ENCODE measurements at places on chromosomes 7 and 10.

DNA sequence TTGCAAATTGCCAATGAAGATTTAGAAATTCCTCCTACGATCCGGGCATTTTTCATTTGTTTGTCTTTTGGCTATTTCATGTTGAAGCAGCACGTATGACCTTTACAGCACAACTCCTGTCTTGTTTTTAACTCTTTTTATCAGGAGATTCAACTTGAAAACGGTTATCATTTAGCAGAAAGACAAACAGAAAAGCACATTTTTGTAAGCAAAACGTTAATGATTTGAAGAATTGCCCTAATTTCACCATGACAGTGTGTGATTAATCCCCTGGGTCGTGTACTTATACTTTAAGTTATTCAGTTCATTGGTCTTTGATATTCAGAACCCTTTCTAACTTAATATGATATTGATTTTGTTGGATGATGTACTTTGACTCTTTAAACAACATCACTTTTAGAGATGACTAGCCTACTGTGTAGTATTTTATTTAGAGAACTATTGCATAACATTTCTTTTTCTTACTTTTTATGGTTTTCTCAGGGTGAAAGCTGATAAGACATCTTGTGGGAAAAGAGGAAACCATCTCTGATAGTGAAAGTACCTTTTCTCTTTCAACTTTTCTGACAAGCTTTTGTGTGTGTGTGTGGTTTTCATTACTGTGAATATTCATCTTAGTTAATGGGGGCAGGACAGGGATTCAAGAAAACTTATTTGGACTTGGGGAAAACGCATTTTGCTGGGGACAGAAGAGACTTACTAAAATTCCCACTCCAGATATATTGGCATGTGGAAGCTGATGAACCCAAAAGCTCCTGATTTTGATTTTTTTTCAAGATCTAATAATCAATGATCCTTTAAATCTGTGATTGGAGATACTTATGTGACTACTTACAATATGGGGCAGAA lies 8.1 kb downstream of the HHEX start:
- DNase-seq = no peak
- peaks cover 18% of the 10 kb centered on the region for H3K4me1 ChIP-seq
- no peak overlapping the region for H3K27ac ChIP-seq
- peaks cover 3% of the 10 kb centered on the region for H3K36me3 ChIP-seq
- H3K27me3 ChIP-seq = peaks cover 82% of the 10 kb centered on the region
- H3K4me3 ChIP-seq = peak overlapping the region; percentile 3

- no peak overlapping the region for H3K4me3 ChIP-seq
- no peaks in the 10 kb centered on the region for H3K4me1 ChIP-seq
- no peaks in the 10 kb centered on the region for H3K27me3 ChIP-seq
These were observed 220.2 kb downstream of the KCNMA1 start for GRCh38 chr10:77417359-77417758.

GRCh38 chr7:46720761-46721160 lies 799.7 kb upstream of the IGFBP3 start:
- H3K4me1 ChIP-seq = no peaks in the 10 kb centered on the region
- DNase-seq = no peak
- H3K27ac ChIP-seq = no peak overlapping the region
- no peak overlapping the region for H3K4me3 ChIP-seq
- no peaks in the 10 kb centered on the region for H3K27me3 ChIP-seq
- no peaks in the 10 kb centered on the region for H3K36me3 ChIP-seq

DNA sequence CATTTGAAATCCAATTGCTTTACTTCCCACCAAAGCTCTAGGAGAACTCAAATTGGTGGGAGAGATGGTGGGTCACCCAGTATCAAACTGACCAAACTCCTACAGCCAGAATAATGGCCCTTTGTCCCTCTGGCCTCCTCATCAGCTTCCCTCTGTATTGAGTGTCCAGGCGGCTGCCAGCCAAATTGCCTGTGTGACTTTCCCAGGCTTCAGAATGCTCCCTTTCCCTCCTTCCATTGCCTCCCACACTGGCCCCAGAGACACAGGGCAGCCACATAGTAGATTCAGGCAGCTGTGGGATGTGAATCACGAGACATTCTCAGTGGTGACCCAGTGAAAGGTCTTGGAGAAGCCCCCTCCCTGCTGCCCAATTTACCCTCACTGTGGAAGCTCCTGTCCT lies 12.7 kb upstream of the VDAC2 start:
- H3K4me1 ChIP-seq = no peaks in the 10 kb centered on the region
- no peak overlapping the region for H3K4me3 ChIP-seq
- H3K36me3 ChIP-seq = peaks cover 2% of the 10 kb centered on the region
- no peak overlapping the region for H3K27ac ChIP-seq
- no peaks in the 10 kb centered on the region for H3K27me3 ChIP-seq

GRCh38 chr7:3112479-3113134 lies 68.9 kb upstream of the CARD11 start:
- peaks cover 7% of the 10 kb centered on the region for H3K36me3 ChIP-seq
- H3K4me1 ChIP-seq = peaks cover 77% of the 10 kb centered on the region
- peak overlapping the region; percentile 28 for H3K4me3 ChIP-seq
- peak; percentile 16 for DNase-seq

- peaks cover 48% of the 10 kb centered on the region for H3K4me1 ChIP-seq
- H3K36me3 ChIP-seq = peaks cover 2% of the 10 kb centered on the region
- no peaks in the 10 kb centered on the region for H3K27me3 ChIP-seq
- DNase-seq = no peak
- H3K27ac ChIP-seq = no peak overlapping the region
- no peak overlapping the region for H3K4me3 ChIP-seq
These were observed 15.1 kb upstream of the SVIL start for GRCh38 chr10:29649561-29650551.

DNA sequence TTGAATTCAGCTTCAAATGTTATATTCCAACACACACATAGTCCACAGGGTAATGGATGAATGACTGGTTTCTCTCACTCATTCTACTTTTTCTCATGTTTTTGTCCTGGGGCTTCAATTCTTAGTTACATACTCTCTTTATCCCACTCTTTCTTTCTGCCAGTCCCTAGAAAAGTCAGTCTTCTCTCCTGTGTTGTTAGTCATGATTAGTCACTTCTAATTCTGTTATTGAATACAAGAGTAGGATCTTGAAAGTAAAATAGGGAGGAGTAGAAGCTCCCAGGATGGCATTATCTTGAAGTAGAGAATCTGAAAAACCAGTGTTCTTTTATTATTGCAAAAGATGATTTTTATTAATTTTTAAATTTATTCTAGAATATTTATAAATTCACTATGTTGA lies 45.5 kb upstream of the CALCR start:
- H3K27ac ChIP-seq = no peak overlapping the region
- no peaks in the 10 kb centered on the region for H3K36me3 ChIP-seq
- no peaks in the 10 kb centered on the region for H3K27me3 ChIP-seq

- no peak overlapping the region for H3K27ac ChIP-seq
- no peak for DNase-seq
- peaks cover 6% of the 10 kb centered on the region for H3K4me1 ChIP-seq
- no peak overlapping the region for H3K4me3 ChIP-seq
These were observed 297.9 kb upstream of the NFE2L3 start for GRCh38 chr7:25854059-25854458.

DNA sequence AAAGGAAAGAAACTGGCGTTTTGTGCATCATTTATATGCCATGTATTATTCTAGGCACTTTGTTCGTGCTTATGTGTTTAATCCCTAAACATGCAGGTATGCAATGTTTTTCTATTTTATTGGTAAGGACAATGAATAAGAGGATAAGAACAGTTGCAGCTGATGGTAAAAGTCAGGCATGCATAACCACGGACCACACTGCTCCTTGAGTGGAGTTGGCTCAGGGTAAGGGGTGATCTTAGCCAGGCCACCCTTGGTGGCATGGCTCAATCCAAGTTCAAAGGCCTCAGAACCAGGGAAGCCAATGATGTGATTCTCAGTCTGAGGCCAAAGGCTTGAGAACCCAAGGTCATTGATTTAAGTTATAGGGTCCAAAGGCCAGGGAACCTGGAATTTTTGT lies 1068.1 kb downstream of the NRG3 start:
- H3K4me3 ChIP-seq = no peak overlapping the region
- DNase-seq = no peak
- no peaks in the 10 kb centered on the region for H3K4me1 ChIP-seq
- no peaks in the 10 kb centered on the region for H3K36me3 ChIP-seq
- no peaks in the 10 kb centered on the region for H3K27me3 ChIP-seq
- H3K27ac ChIP-seq = no peak overlapping the region

- H3K27me3 ChIP-seq = peaks cover 35% of the 10 kb centered on the region
- no peak overlapping the region for H3K27ac ChIP-seq
- H3K4me3 ChIP-seq = no peak overlapping the region
- no peaks in the 10 kb centered on the region for H3K36me3 ChIP-seq
- no peaks in the 10 kb centered on the region for H3K4me1 ChIP-seq
- DNase-seq = no peak
These were observed 36.5 kb upstream of the TNKS2 start for GRCh38 chr10:91761721-91762120.

- H3K27me3 ChIP-seq = no peaks in the 10 kb centered on the region
- no peak for DNase-seq
- no peak overlapping the region for H3K27ac ChIP-seq
- H3K4me3 ChIP-seq = no peak overlapping the region
These were observed 150.1 kb downstream of the FAM107B start for GRCh38 chr10:14624600-14624999.

- DNase-seq = no peak
- no peaks in the 10 kb centered on the region for H3K4me1 ChIP-seq
- H3K4me3 ChIP-seq = no peak overlapping the region
- peaks cover 2% of the 10 kb centered on the region for H3K36me3 ChIP-seq
- H3K27ac ChIP-seq = no peak overlapping the region
These were observed 1.1 kb upstream of the CNTNAP2 start for GRCh38 chr7:146115548-146115850.

GRCh38 chr10:11533328-11533781 lies 78.1 kb downstream of the USP6NL start:
- no peak overlapping the region for H3K27ac ChIP-seq
- no peak for DNase-seq
- peaks cover 11% of the 10 kb centered on the region for H3K27me3 ChIP-seq
- peaks cover 14% of the 10 kb centered on the region for H3K4me1 ChIP-seq
- no peaks in the 10 kb centered on the region for H3K36me3 ChIP-seq

All from central memory CD8-positive, alpha-beta T cell (primary cell).